Activated T-helper 17 cell treated with anti-CD3 and anti-CD28 coated beads, Interleukin-2, amount 50 U/mL, for 72 hours (primary cell): ENCODE measurements at places on chromosomes 4 and X.

DNA sequence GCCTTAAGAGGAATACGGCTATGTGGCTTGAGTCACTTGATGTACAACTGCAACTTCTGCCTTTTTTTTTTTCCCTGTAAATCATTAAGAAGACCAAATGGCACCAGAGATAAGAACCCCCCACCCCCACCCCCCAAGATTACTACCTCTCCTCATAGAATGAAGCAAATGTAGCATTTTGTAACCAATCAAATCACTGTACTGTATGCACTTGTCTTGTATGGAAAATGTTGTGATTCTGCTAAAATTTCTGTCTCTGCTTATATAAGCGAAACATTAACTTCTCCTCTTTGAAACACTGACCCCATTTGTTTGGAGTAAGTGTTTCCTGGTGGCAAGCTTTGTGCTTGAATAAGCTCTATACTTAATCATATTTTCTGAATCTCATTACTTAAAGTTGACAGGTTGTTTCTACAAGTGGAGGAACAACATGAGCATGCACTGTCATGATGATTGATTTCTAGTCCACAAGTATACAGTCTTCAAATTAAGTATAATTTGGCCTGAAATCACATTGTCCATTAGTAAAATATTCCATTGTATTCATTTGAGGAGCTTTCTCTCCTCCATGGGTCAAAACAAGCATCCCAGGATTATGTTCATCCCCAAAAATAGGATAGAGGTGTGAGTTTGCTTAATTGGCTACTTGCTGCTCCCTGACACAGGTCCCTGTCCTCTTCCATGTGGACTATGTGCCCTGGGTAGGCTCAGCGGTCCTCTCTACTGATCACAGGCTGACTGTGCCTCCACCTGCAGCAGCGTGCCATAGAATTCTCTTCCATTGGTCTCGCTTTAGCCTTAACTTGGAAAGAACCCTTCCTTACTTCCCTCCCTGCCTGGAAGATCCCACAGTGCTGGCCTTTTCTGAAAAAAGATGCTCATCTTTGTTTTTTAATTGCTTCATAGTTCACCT, 104.0 kb upstream of the BMP2K start:
- ATAC-seq = no peak

DNA sequence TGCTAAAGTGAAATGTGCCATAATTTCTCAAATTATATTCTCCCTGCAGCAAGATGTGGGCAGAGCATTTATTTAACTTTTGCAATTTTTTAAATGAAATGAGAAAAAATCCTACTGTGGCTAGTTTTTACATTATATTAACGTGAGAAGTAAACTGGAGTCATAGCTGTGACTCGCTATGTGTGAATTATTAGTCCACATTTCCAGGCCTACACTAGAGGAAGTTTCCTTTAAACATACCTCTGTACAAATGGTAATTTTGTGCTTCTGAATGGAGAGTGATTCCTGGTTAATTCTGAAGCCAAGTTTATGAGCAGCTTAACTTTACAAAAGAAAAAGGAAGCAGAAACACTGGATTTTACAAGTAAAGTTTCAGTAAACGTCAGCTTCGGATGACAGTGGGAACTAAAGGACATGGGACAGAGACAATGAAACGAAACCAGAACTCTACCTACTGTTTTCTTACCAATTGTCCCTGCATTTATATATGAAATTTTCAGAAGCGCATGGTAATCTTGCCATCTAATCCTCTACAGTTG, 72.4 kb downstream of the FBXO8 start:
- ATAC-seq = no peak

GRCh38 chr4:11470438-11471045, 41.8 kb upstream of the HS3ST1 start:
- peak; percentile 18 for ATAC-seq

GRCh38 chr4:133969202-133969848, 232.3 kb downstream of the PABPC4L start:
- no peak for ATAC-seq

DNA sequence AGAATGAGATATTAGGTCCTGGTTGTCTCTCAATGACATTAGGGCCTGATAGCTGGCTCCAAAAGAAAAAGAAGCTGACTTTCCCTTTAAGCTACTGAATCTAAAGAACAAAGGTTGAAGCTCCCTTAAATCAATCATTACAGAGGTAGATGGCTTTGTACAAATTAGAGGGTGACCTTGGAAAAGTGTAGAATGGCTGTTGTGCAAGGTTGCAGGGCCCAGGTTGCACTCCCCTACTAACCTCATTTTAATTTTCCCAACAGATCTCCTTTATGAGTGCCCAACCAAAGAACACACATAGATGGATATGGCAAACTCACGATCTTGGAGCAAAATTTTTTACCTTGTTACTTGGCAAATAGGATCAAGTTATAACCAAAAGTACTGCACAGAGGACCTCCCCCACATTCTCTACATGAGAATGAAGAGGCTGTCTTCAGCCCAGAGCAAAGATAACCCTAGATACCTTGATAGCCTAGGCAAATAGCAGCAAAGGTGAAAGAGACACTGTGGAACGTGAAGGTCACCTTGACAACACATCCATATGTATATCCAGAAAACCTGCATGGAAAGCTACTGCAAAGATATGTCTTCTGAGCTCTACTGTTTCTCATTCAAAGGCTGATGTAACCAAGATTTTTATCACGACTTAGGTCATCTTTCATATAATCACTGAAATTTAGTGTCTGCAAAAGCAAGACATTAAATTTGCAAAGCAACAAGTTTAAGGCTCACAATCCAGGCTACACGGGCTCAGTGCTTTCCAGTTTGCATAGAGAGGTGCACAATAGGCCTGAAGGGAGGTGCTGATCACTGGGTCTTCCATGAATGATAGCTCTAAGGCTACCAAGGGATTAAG, 23.0 kb downstream of the KLB start:
- ATAC-seq = no peak

GRCh38 chr4:73573794-73574528, 46.3 kb downstream of the RASSF6 start:
- ATAC-seq = no peak

GRCh38 chr4:147734496-147734895, 2.6 kb downstream of the ARHGAP10 start:
- no peak for ATAC-seq

- no peak for ATAC-seq
Observed at GRCh38 chr4:72313121-72313520, 255.9 kb downstream of the ADAMTS3 start.

DNA sequence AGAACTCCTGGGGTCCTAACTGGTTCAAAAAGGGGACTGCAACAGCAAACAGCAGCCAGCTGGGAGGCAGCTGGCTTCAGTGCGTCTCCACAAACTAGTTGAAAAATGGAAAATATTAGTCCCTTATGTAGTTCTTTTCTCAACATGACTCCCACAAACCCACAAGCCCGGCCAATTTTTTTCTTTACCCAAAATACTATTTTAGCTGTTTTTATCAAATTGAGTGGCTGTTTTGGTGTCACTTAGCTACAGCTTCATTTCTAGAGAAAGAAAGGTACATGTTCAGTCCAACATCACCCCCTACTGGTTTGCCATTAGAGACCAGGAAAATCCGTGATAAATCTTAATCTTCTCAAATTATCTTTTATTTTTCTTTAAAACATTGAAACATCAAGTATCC, 97.2 kb downstream of the GUCY2F start:
- ATAC-seq = no peak

- no peak for ATAC-seq
Observed at GRCh38 chrX:149248073-149248625, 257.0 kb downstream of the IDS start.

DNA sequence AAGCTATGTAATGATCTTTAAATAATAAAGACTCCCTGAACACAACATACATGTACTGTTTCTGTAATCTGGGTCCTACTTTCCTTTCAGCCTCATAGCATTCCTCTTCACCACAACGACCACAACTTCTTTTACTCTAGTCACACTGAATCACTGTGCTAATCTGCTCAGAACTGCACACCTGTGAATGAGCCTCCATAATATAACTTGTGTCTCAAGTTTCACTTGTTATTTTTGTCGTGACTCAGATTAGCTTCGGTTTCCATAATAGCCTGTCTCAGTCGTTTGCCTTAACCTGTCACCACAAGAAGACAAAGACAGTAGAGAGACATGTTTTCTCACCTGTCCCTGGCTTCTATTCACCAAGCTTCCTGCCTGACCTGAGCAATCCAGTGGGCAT, 61.8 kb downstream of the MAGED1 start:
- peak; percentile 72 for ATAC-seq

DNA sequence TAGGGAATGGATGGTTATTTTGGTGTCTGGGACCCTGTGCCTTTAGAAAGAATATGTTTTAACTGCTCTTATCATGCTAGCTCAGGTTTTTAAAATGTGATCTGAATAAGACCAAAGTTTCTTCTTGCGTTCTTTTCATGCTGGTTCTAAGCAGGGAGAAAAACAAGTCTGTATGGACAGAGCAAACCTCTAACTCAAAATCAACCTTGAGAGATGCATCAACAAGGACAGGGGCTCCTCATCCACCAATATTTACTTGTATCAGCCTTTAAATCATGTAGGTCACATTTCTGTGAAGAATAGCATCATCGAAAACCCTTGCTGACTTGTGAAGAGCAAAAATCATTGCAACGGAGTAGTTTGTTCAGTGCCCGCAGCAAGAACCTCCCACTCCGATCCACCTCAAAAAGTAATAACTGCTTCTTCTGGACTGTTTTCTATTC, 1.2 kb downstream of the ATP10D start:
- ATAC-seq = no peak

- ATAC-seq = no peak
Observed at GRCh38 chrX:112081781-112082652, 559 bp downstream of the TRPC5 start.

DNA sequence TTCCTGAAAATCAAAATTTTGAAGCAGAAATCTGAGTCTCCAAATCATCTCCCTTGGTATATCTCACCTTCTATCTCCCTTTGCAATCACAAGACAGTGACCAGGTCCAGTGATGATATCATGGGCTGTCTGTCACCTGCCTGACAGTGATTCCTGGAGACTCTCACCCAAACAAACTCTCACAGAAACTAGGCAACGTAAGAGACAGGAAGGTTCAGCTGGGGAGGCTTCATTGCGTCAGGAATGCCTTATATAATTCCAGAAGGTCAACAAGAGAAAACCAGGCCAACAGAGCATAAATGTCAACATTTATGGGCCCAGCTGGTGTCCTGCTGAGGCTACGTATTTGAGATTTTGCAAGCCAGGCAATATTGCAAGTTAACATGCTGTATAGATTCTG, 412.7 kb downstream of the KCNIP4 start:
- no peak for ATAC-seq

- ATAC-seq = no peak
Observed at GRCh38 chr4:88587306-88587705, 5.0 kb upstream of the HERC3 start.

DNA sequence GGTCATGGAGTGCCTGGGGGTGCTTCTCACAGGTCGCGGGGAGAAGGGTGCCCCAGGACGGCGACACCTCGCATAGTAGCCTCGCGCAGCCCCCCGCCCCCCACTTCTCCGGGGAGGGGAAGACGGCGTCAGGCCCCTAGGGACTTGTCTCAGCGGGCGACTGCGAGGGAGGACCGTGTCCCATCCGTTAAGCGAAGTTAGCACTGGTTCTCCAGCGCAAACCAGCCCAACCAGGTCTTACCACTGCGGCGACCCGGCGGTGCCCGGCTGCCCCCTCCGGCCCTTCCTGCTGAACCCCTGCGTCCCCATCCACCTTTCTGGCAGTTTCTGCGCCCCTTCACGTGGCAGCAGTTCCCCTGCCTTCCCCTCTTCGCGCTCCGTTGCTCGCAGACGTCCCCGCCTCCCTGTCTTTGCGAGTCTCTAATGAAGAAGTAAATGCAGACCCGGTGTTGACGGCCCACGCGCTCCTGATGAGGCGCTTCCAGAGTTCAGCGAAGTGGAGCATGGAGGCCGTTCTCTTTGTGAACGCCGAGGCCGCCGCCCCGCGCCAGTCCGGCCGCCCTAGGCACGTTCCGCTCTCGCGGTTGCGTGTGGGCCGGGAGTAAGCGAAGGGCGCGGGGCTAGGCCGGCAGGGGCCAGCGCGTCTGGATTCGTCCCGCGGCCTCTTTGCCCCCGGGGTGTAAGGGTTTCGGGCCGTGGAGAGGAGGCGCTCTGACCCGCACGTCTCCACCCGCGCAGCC, 3.0 kb downstream of the SLIT2 start:
- no peak for ATAC-seq

DNA sequence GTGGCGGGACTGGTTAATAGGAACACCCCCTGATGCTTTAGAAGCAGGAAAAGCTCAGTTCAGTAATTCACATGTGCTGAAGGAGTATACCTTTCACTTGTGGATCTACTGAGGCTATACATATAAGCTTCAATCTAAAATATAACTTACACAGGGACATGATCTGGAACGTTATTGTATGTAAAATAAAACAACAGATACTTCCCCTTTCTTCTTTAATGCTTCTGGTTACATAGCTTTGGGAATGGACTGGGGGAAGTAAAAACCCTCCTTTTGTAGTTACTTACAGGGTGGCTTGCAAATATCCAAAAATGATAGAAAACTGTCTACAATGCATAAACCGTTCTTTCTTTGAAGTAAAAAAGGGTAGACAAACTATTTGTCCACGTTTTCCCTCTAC, 1.9 kb downstream of the FGG start:
- no peak for ATAC-seq

DNA sequence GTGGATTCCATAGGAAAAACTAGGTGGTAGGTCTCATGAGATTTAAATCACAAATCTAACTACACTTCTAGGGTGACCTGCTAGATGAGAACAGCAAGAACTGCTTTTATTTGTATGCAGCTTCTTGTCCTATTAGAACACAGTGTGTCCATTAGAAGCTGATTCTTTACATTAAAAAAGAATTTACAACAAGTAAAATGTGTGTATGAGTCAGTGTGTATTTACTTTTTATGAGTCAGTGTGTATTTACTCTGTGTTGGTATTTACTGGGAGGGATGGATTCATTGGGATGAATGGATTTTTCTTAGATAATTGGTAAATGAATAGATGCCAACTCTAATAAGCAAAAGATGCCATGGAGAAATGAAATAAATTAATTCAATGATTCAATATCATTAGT, 40.6 kb upstream of the XPNPEP2 start:
- ATAC-seq = no peak

DNA sequence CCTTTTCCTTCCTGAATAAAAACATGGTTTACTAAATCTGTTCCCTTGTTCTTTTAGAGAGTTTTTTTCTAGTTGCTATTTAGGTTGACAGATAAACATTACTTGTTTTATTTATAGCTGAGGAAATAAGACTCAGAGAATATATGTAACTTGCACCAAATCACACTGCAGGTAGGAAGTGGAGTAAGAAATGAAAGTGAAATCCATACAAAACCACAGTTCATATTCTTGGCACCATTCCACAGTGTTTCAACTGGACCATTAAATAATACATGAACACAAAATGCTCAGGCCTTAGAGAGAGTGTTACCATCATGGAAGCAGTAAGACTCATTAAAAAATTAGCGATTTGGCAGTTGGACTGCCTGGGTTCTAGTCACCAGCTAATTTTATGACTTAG, 326.9 kb upstream of the SLIT2 start:
- ATAC-seq = no peak
